Naive thymus-derived CD8-positive, alpha-beta T cell (primary cell): ENCODE measurements at places on chromosomes 6 and 20.

GRCh38 chr20:49112596-49113274 is 66.6 kb downstream of the CSE1L start:
- DNase-seq = no peak

DNA sequence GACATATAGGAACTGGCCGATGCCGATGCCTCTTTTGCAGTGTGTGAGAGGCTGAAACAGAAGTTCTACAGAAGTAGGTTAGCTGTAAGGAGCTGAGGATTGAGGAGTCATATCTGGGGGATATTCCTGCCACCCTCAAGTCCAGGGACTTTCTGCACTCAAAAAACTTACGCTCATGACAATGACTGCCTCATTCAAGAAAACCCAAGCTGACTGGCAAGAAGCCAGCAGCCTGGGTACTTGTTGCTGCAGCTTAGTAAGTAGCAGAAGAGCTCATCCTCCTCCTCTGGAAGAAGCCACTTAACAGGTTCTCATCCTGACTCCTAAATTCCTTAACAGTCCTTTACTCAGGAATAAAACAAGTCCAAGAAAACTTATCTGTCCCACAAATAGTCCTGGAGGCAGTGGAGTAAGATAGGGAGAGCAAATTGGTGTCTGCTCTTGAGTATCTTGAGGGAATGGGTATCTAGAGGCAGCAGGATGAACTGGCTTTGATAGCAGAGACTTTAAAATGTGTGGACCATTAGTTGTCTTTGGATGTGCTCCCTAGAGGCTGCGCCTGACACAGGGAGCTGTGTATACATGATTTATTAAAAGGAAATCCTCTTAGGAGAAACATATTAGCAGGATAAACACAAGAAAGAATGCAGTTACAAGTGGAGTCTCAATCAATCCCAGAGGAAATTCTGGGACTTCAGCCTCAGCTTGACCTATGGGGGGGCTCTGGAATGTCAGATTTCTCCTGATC is 7.4 kb downstream of the CALHM5 start:
- DNase-seq = no peak

GRCh38 chr6:47376930-47377329 is 67.2 kb upstream of the TNFRSF21 start:
- DNase-seq = no peak

GRCh38 chr20:63175038-63175895 is 40.7 kb downstream of the YTHDF1 start:
- no peak for DNase-seq

DNA sequence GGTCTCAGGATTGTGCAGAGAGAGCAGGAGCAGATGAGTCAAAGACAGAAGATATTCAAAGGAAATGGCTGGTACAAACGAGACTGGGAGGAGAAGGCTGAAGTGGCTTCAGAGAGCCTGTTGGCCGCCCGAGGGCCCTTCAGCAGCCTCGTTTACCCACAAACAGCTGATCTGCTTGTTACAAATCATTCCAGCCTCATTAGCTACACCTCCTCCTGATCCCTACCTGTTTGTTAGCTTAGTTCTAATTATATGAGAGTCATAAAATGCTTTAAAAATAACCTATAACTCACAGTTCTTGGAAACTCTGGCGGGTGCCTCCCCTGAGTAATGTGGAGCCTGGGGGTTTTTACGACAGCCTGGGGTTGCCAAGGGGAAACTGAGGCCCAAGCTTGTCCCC is 12.6 kb downstream of the GLP1R start:
- DNase-seq = no peak

DNA sequence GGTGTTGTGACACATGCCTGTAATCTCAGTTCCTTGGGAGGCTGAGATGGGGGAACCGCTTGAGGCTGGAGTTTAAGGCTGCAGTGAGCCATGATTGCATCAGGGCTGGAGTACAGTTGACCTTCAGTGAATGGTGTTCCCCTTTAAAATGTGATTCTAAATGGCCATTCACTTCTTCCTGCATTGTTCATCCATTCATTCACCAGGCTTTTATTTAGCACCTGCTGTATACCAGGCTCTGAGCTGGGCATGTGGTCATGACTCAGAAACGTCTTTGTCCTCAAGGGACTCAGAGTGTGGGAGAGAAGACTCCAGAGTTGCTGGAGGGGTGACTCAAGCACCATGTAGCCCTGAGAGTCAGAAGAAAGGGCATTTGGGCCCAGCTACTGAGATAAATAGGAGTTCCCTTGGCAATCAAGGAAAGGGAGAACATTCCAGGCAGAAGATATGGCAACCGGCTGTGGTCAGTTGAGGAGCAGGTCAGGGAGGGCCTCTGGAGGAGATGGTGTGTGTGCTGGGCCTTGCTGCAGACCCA is 101.1 kb downstream of the DLGAP4 start:
- DNase-seq = no peak

GRCh38 chr6:44828780-44829179 is 441.3 kb downstream of the CDC5L start:
- DNase-seq = no peak

- no peak for DNase-seq
These were observed 156.2 kb downstream of the THBS2 start for GRCh38 chr6:169097381-169097959.

DNA sequence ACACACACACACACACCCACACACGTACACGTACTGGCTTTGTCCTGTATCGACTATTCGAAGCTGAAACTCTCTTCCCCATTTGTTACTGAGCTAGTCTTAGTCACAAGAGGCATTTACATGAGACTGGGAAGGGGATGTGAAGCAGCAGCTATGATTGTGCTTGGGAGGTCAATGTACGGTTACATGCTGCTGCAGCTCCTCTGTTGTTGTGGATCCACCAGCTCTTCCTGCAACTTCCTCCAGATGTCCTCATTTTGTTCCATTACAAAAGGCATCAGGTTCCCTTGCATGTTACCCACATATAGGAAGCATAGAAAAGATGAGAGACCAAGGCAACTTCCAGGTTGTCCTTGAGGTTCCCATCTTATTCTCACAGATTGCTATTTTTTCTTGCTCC is 612.4 kb upstream of the IMPG1 start:
- no peak for DNase-seq

GRCh38 chr6:80468398-80468797 is 361.9 kb downstream of the BCKDHB start:
- no peak for DNase-seq

DNA sequence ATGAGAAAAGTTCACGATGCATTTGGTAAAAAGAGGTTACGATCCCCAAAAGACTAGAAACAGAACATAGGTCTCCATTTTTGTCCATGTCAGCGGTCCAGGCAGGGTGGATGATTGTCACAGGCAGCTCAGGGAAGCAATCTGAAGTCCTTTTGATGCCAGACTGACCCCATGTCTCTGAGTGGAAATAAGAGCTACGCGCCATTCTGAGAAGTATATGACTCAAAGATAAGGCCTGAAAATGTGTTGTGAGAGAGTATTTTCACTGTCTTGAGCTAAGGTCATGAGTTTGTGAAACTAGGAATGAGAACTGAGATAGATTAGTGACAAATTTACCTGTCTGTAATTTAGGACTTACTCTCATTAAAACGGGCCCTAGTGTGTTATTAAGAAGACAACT is 69.5 kb downstream of the LYRM4 start:
- no peak for DNase-seq

DNA sequence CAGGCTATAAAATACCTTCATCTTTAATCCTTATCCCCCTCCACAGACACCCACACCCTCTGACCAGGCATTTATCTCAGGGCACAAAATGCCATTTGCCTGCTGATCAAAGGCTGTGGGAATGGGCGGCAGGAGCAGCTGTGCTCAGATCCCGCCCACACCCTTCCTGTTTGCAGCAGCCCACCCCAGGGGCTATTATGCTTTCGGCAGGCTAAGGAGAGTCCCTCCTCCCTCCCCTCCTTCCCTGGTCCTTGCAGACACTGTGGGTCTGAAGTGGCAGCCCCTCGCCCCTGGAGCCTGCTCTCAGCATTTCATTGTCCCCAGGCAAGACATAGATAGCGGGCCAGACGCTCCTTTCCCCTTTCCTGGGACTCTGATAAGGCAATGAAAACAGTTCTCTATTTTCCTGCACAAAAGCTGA is 220.8 kb upstream of the HEY2 start:
- no peak for DNase-seq

DNA sequence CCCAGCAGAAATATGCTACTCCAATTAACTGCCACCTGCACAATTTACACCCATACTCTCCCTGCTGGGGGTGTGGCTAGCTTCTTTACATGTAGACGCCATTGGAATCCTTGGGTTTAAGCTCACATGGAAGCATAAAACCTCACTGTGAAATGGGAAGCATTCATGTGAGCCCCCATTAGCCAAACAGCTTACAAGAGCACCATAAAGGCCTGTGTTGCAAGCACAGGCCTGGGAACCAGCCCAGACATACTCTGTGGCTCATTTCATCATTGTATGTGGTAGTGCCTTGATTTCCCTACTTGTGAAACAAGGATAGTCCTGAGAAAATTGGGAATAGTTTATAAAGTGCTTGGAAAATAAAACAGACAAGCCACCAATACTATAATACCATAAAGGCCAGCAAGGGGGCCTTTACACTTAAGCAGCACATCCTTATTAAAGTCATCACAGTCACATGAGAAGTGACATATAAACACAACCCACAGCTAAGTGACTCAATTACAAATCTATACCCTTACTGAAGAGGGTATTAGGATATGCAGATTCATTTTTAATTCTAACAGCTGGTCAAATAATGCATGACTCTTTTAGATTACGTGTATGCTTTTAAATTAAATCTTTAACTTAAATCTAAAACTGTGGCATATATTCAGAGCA is 6.8 kb downstream of the ADNP start:
- no peak for DNase-seq

GRCh38 chr6:2021713-2022125 is 223.7 kb downstream of the GMDS start:
- DNase-seq = no peak
